ENCODE measurements at places on chromosomes 2 and 18.

DNA sequence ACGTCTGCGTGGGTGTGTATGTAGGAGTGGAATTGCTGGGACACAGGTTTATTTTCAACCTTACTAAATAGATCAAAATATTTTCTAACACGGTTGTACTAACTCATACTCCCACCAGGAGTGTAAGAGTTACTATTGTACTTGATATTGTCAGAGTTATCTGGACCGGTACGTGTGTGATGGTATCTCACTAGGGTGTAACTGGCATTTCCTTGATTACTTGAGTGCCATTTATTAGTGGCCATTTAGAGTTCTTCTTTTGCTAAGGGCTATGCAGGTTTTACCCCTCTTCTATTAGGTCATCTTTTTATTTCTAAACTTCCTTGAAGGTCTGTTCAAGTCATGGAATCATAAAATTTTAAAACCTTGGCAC, 33.5 kb downstream of the CENPO start:
- DNase-seq = no peak

DNA sequence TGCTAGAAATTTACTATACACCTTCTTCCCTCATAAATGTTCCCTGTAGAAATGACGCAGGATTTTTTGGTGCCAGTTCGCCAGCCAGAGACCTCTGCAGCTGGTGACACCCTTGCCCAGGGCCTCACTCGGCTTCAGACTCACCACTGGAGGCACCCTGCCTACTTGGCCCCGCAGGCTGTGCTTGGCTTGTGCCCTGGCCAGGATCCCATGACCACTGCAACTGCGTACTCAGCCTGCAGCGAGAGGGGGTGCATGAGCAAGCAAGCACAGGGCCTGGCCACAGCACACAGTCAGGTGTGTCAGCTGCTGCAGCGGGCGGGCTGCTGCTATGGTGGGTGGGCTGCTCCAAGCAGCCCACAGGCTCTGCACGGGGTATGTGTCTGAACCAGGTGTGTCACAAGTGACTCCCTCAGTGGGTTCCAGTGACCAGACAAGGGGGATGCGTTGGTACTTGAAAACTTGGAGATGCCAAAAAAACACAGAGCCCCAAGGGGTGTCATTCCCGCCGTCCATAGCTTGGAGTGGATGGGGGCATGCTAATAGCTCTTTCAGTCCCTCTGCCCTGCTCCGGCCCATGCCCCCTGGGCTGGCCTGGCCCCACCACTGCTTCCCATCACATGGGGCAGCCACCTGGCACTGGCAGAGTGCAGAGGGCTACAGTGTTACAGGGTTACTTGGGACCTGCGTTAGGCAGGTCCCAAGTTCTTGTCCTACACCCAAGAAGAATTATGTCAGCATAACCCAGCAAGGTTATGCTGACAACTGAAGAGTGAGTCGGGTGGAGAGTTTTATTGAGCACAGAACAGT, 46.6 kb upstream of the TANC1 start:
- DNase-seq = no peak

DNA sequence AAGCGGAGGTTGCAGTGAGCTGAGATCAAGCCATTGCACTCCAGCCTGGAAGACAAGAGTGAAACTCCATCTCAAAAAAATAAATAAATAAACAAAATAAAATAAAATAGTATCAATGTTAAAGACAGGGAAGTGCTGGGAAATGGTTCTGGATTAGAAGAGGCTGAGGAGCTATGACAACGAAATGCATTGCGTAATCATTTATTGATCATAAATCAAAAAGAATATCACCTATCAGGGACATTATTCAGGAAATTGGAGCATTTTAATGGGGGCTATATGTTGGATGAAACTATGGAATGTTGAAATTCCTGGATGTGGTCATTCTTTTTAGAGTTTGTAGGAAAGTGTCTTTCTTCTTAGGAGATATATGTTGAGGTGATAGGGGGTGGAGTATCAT, 30.9 kb upstream of the MTA3 start:
- no peak for DNase-seq

DNA sequence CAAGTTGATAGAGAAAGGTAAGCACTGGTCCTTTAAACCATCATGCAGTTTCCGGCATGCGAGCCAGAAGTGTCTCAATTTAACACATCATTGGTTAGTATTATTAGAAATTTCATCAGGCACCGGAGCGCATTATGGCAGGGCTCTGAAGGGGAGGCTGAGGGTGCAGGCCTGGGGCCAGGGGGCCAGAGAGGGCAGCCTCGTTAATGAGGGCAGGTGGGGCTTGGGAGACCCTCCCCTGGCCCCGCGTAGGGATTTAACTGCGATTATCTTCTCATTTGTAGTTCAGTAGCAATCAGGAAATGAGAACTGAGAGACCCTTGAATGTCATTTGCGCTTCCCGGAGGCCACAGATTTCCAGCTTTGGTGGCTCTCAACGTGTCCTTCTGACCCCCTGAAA, 246.4 kb downstream of the KLHL29 start:
- DNase-seq = no peak

GRCh38 chr18:23137788-23138216, 2.5 kb downstream of the CABLES1 start:
- DNase-seq = no peak

- DNase-seq = no peak
Measured at GRCh38 chr2:187453078-187453641, 5.1 kb upstream of the CALCRL start.

GRCh38 chr2:203685789-203686420, 20.5 kb upstream of the CD28 start:
- no peak for DNase-seq

DNA sequence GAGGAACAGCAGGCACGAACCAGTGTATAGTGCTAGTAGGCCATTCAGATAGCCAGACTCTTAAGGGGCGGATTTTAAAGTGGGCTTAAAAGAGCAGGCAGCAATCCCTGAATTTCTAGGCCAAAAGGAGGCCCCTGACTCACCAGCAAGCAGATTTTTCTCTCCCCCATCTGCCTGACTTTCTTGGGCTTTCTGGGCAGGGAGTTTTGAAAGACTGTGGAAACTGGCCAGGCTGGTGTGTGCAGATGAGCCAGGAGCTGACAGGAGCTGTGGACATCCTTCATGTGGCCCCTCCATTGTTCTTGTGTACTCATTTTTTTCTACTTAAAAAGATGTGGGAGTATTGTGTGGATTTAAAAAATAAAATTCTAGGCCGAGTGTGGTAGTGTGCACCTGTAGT, 59.0 kb downstream of the GLI2 start:
- no peak for DNase-seq

- no peak for DNase-seq
Measured at GRCh38 chr18:74326231-74326630, 10.6 kb downstream of the C18orf63 start.

Data from endothelial cell (in vitro differentiated cells).